ENCODE measurements at places on chromosomes 11 and 22.

- DNase-seq = no peak
These were observed 96.7 kb downstream of the CADM1 start for GRCh38 chr11:115407496-115407895.

DNA sequence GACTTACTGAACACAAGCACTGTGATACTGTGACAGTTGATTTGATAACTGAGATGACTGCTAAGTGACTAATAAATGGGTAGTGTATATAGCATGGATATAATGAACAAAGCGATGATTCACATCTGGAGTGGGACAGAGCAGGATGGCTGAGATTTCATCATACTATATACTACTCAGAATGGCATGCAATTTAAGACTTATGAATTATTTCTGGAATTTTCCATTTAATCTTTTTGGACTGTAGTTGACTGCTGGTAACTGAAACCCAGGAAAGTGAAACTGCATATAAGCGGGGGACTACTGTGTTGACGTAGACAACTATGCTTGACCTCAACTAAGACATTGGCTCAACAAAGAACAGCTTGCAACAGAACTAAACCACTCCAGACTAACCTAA, 20.0 kb upstream of the NUCB2 start:
- DNase-seq = no peak

DNA sequence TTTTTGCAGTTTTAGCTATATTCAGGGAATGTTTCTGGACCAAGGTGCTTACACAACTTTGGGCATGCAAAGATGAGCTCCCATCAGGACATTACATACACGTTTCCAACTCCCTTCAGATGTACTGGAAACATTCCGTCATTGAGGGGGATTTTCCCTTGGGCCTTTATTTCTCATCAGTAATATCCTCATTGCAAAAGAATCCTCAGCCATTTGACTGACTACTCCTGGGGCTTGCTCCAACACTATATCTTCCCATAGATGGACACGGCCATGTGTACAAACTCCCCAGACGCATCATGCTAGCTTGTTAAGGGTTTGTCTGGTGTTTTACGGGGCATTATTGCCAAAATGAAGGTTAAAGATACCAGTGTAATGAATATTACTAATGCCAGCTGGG, 59.3 kb upstream of the NUP160 start:
- DNase-seq = no peak

DNA sequence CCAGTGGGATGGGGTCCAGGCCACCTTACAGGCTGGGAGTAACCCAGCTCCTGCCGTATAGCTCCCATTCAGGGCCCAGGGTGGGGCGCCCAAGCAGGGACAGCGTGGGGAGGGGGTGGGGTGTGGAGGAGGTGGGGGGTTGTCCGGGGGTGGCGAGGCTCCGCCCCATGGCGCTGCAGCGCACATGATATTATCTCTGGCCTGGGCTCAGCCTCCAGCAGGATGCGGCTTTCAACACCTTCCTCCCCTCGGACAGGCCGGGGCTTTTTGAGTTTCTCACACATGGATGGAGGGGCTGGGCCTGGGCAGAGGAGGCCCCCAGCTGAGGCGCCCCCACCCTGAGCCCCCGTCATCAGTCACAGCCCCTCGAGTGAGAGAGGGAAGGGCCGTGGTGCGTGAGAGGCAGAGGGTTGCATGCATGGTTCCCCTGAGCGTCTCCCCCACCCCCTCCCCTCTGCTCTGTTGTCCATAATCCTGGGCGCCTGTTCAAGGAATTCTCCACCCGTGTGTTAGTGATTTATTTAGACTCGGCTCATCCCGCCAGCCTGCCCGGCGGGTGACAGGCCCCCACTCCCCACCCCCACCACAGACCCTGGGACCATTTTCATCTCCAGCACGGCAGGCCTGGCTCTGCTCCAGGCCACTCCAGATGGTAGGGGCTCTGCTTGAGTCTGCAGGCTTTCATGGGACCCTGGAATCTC, 44.9 kb downstream of the WNT11 start:
- DNase-seq = peak; percentile 66

DNA sequence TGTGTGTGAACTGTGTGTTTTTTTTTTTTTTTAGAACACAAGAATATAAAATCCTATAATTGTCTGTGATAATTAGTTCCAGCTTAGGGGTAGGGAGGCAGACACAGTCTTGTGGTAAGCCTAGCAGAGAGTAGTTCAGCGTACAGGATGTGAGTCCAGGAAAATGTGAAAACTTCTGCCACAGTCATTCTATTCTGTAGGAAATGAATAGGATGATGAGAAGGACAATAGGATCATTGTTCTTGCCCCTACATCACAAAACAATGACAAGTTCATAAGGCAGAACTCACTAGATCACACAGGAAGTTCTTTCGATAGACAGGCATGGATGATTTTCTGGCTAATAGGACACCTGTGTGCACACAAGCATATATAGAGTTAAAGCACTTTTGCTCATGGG, 132.2 kb downstream of the NAV2 start:
- no peak for DNase-seq

DNA sequence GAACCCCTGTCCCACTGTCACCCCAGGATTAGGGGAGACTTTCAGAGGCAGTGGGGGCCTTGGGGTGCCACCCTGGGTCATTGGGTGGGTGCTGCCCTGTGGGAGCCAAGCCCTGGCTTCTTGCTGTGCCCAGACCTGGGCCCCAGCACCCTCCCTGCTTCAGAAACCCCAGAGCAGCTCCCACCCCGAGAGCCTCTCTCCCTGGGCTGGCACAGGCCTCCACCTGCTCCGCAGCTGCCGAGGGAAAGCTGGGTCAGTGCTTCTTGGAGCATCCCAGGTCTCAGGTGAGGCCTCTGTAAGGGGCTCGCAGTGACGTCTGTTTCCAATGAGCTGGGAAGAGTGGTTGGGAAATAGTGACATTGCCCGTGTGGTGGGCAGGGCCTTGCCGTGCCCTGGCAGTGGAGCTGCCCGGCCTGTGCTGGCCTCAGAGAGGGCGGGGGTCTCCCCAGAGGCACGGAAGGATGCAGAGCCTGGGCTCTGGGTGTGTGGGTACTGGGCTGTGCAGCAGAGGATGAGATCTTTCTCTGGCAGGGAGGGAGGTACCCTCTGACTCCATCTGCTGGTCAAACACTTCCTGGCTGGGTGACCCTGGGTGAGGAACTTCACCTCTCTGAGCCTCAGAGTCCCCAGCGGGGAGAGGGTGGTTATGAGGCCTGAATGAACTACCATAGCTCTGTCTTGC, 23.0 kb downstream of the C22orf23 start:
- DNase-seq = no peak

All from right forelimb (tissue), 1 donor.